ENCODE measurements at places on chromosomes 6 and 20. TPM values are rescaled to one million over a fixed set of nuclear protein-coding genes. Genes with fewer than 3 reads are reported as not detected.

GRCh38 chr6:161557333-161558107 lies 283.7 kb upstream of the AGPAT4 start:
- no peak for DNase-seq

Gene FOXQ1
- total RNA-seq, result 130 TPM

- DNase-seq, result no peak
Observed at GRCh38 chr20:2585811-2586210, 49.4 kb downstream of the TMC2 start.

DNA sequence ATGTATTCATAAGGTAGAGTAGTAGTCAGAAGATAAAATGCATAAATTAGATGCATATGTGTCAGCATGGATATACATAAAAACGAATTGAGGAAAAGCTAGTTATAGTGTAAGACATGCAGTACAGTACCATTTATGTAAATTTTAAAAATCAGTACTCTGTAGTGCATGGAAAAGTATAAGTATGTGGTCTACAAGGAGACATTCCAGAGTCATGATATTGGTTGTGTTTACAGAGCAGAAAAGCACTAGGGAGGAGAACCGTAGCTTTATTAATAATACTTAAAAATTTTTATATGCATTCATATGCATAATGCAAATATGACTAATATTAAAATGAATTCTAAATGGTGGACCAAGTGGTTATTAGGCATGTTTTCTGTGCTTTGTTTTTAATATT lies 220.0 kb downstream of the ZFAND3 start:
- DNase-seq, result no peak

DNA sequence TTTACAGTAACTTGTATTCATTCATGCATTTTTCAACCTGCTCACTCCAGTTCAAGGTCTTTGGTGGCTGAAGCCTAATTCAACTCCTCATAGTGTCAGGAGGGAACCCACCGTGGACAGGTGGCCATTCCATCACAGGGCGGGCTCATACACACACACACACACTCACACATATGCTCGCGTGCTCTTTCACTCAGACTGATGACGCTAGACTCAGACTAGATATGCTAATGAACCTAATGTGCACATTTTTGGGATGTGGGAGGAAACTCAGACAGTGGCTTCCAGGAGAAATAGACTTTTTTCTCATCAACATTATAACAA lies 56.7 kb downstream of the TRIM27 start:
- DNase-seq, result no peak

GRCh38 chr20:29300579-29301551 lies 1956.6 kb upstream of the DEFB115 start:
- no peak for DNase-seq

Gene SNX21
- total RNA-seq, result 31.4 TPM

GRCh38 chr6:5314191-5314865 lies 53.0 kb downstream of the FARS2 start:
- DNase-seq, result no peak

Gene SLC17A9
- 10.1 TPM for total RNA-seq

GRCh38 chr6:70474751-70475150 lies 61.4 kb downstream of the FAM135A start:
- DNase-seq, result no peak

DNA sequence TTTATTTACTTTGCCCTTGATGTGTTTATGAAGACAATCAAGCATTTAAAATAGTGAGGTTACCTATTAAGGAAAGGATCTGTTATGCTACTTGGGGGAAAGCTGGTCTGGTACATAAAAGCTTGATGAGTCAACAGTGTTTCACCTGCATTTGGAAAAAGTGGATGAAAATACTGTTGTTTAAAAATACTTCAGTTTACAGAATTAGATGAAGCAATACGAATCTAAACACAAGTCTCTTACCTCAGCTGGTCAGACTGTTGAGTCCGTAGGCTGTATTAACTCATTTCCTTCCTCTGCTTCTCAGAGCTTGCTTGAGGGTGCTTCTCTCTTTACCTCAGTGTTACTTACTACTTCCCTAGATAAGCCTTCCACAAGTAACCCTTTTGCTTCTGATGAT lies 36.1 kb downstream of the NKX2-4 start:
- DNase-seq, result no peak

DNA sequence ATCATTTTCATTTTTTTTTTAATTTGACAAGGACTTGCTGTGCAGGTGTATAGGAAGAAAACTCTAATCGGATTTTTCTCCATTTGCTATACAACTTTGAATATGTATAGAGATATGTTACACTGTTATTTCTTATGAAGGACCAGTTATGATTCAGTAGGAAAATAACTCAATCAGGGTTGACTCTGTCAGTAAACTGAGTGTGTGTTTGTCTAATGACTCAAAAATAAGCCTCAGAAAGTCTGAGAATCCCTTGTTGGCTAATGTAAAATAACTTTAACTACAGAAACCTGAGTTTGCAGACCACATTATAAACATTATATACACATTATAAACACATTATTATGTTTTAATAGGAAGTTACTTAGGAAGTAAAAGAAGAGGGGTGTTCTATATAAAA lies 352.6 kb downstream of the RIMS1 start:
- no peak for DNase-seq

DNA sequence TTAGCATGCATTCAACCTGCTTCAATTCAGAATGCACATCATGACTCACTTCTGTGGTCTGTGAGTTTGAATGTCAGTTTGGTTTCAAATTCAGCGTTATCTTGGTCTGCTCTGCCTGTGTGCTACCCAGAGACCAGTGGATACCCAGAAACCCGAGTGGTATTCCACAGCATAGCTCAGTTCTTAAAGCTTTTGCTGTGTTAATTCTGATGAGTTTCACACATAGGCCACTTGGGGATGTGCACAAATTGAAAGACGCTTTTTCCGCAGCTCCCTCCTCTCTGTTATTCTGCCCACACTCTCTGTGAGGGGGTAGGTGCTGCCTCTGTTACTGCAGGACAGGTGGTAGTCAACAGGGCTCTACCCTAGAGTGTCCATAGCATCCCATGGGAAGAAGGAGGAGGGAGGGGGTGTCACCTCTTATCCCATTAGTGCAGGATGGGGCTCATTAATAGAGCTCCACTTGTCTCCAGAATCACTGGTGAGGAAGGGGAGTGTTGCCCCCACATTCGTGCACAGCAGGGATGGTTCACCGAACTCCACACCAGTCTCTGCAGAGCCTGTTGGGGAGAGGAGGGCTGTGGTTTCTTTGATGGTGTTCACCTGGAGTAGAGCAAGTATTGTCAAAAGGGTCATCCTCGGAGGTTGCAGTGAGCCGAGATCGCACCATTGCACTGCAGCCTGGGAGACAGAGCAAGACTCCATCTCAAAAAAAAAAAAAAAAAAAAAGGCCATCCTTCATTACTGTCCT lies 29.2 kb upstream of the SDCBP2 start:
- no peak for DNase-seq

DNA sequence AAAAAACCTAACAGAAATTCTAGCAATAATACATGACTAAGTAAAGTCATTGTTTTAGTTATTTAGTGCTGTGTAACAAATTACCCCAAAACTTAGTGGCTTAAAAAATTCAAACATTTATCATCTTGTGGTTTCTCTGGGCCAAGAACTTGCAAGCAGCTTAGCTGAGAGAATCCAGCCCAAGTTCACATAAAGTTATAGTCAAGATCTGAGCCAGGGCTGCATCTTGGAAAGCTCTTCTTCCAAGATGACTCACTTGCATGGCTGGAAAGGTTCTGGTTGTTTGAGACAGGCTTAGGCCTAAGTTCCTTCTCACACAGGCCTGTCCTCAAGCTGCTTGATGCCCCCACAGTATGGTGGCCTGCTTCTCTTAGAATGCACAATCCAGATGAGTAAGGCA lies 217.8 kb upstream of the TSHZ2 start:
- no peak for DNase-seq

- DNase-seq, result no peak
Observed at GRCh38 chr6:139439349-139439748, 64.9 kb upstream of the CITED2 start.

Gene LTA
- total RNA-seq, result not detected

DNA sequence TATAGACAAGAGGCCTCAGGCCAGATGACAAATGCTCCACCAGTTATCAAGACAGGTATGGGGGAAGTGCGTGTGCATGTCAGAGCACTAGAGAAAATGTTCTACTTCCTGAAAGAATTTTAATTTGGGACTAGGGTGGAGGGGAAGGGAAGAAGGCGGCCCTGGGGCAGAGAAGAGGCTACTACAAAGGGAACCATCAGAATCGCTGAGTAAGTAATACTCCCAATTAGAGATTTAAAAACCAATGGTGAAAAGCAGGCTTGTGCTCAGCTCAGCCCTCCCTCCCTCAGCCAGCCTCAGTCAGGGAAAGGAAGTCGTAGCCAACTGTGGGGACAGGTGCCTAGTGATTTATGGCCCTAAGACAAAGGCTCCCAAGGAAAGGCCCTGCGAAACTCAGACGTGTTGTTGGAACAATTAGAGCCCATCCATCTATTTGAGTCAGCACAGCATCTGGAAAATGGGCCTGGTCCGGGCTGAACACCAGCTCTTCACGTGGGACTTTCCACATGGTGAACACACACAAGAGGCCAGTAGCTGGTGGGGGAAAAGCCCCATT lies 15.0 kb upstream of the MAFB start:
- no peak for DNase-seq

DNA sequence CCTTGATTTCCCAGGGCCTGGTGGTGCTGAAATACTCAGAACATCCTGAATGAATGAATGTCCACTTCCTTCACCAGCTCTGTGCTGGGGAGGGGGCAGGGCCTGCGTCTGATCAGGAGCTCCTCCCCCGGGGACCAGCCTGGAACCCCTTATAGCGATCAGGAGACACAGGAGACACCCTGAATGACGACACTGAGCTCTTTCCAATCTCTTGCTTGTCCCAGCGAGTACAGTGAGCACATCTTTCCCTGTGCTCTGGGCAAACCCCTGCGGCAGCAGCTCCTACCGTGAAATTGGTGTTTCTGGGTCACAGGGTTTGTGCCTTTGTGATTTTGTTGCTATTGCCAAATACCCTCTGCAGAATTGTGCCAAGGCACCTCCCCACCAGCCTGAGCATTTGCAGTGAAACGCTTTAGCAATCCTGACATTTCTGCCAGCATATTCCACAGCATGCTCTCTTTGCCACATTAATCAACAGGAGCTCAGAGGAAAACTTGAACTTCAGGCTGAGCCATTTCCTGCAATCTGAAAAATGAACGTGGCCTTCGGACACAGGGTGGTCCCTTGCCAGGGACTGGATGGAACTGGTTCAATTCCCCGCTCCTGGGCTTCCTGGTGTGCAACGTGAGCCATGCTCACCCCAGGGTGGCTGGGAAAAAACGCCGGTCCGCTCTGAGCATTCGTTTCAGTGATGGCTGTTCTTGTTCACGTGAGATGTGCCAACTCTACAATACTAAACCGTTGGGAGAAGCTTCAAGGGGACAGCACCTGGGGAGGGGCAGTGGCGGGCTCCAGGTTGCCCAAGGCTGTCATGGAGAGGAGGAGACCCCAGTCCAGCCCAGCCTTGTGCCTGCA lies 23.1 kb upstream of the MRGBP start:
- no peak for DNase-seq

DNA sequence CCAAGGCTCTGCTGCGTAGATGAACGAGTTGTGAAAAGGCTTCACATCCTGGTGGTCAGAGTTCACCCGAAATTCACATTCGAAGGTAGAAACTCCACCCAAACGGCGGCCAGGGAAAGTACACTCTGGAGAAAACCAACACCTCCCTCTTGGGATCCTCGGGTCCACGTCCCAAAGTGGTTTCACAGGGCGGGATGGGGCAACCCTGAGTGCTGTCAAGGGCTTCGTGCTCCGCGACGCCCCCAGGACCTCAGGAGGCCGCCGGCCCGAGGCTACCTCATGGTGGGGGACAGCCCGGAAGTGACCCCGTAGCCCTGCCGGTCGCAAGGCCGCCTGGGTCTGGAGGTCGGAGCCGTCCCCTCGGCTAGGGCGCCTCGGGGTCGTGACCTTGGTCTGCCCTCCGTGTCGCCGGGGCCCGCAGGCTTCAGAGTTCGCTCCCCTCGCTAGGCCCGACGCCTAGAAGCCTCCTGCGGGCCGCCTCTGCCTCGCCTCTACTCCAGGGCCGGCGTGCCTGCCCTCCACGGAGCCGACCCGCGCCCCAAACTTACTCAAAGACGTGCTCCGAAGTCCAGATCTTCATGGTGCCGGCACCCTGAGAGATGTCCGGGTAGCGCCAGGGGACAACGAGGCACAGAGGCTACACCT lies at the start of gene PRELID3B:
Gene PRELID3B, minus strand, starts transcription at position 636 of the 645 bp plus-strand sequence. Its CDS starts 56 bp downstream, at position 580.
- DNase-seq, result no peak

DNA sequence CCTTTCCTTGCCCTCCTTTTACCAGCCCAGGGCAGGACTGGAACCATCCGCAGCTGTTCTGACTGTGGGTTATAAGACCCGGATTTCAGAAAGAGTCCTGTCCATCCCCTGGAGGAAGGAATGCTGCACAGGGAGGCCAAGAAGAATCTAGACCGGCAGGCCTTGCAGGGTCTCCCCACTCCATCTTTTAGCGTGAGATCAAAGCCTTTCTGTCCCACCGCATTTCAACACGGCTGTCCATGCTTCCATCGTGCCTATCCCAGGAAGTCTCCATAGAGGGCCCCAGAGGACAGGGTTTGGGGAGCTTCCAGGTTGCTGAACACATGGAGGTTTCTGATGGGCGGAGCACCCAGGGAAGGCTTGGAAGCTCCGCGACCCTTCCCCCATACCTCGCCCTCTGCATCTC lies 79.3 kb upstream of the AGPAT4 start:
- no peak for DNase-seq

DNA sequence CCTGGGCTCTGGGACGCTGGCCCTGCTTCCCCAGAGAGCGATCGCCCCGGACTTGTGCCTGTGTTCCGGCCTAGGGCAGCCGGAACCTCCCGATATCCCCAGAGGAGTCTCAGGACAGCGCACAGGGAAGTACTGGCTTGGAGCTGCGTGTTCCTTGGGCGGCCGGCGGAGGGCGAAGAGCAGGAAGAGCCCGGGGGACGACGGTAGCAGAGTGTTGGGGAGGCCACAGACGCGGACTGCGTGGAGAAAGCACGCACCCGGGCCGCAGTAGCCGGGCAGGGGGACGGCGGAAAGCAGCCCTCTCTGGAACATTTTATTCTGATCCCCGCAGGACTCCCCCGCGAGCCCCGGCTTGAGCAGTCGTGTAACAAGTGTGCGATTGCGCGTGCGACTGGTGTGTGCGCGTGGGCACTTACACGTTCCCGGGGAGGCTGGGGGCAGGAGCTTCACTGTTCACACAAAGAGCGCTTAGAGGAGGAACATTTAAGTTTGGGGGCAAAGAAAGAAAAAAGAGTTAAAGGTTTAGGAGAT lies 36.1 kb downstream of the NCR2 start:
- DNase-seq, result peak; percentile 64

GRCh38 chr20:14064333-14064732 lies 69.0 kb downstream of the MACROD2 start:
- no peak for DNase-seq

DNA sequence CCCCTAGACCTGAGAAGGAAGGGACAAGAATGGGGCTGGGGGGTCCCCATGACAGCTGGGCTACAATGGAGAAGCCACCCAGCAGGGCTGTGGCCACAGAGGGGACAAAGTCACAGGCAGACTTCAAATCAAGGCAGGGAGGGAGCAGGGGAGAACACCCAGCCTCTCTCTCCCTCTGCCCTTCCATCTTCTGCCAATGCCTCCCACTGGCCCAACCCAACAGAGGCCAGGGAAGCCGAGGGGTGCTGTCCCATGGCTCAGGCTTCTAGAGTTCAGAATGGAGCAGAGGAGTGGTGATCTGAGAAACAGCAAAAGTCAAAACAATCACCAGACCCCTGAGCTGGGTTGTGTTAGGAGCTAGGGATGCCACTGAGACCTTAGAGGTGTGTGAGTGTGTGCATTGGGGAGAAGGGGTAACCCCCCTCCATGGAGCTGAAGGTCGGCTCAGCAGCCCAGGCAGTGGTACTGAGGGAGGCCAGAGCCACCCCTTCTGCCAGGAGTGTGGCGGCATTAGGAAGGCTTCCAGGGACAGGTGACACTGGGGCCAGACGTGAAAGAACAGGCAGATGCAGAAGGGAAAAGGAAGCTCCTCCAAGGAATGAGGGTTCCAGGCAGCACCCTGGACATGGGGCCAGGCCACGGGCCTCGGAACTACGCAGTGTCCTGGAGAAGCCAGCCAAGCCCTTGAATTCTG lies 12.0 kb downstream of the GLP1R start:
- DNase-seq, result no peak
